ENCODE measurements at places on chromosomes 7 and 10.

GRCh38 chr7:121436688-121437087, 40.6 kb upstream of the FAM3C start:
- DNase-seq, result no peak

DNA sequence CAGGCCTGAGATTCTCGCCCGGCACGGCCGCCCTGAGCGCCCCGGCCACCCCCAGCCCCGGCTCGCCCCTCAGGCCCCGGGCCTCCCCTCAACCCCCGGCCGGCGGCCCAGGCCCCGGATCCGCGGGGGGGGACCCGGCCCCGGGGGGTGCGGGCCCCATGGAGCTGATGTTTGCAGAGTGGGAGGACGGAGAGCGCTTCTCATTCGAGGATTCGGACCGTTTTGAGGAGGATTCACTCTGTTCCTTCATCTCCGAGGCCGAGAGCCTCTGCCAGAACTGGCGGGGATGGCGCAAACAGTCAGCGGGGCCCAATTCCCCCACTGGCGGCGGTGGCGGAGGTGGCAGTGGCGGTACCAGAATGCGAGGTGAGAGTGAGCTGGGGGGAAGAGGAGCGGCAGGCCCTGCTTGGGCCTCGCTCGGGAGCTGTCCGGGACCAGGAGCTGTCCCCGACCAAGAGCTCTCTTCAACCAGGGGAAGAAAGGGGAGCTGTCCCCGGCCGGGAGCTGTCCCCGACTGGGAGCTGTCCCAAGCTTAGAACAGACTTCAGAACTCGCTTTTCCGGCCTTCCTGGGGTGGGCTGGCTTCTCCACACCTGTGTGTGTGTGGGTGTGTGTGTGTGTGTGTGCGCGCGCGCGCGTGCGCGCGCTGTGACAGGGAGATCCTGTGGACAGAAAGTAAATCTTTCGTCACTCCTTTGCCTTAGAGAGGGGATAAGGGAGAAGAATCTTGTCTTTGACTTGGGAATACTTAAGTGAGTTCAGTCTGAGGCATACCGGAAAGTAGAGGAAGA, 510 bp downstream of the ZSWIM8 start:
- no peak for DNase-seq

DNA sequence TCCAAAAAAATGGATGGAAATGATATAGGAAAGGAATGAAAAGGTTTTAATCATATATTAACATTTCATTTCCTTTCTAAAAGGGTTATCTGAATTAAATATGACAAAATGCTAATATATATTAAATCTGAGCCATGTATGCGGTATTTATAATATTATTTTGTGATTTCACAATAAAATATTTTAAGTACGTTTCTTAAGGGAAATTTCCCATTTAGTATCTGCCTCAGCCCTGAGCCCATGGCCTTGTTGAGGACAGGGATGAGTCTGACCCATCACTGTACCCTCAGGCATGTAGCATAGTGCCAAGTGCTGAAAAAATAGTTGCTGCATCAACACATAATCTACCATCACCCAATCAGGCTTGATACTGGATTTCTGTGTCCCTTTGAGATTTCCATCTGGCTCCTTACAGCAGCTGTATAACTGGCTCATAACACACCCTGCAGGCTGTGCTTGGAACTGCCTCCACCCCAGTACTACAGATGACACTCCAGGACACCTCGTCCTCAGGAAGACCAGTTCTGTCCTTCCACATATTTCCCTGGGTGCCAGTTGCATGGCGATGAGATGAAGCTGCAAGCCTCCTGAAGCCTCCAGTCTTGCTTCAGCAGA, 59.4 kb upstream of the ASAH2 start:
- DNase-seq, result no peak

GRCh38 chr10:108241166-108241565, 1076.7 kb upstream of the SORCS1 start:
- DNase-seq, result no peak

DNA sequence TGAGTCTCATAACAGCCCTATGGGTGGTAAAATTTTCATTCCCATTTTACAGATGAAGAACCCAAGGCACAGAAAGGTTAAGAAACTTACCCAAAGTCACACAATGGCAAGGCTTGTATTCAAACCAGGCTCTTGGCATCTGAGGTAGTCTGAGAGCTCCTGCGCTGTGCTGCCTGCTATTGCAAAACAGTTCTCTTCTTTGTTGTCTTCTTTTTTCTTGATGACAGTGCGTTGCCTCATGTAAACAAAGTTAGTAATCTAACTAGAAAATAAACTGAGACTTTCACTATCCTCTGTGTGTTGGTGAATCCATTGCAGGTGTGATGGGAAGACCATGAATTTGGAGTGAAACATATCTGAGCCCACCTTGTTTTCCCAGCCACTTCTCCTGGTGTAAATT, 240.8 kb downstream of the PTEN start:
- DNase-seq, result no peak

GRCh38 chr10:15426558-15426957, 55.5 kb upstream of the FAM171A1 start:
- DNase-seq, result no peak

- DNase-seq, result no peak
Measured at GRCh38 chr10:78310481-78311080, 276.9 kb downstream of the RPS24 start.

DNA sequence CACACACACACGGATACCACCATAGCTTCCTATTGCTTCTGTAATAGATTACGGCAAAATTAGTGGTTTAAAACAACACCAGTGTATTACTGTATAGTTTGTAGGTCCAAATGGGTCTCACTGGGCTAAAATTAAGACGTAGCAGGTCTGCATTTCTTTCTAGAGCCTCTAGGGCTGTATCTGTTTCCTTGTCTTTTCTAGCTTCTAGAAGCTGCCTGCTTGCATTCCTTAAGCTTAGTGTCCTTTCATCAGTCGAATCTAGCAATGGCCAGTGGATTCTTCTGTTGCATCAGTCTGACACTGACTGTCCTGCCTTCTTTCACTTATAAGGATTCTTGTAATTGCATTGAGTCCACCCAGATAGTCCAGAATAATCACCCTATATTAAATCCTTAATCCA, 882.3 kb downstream of the PCDH15 start:
- DNase-seq, result no peak

GRCh38 chr7:138033241-138033640, 31.4 kb upstream of the CREB3L2 start:
- DNase-seq, result no peak
